HTR-8/SVneo (cell line): ENCODE measurements at places on chromosomes 13 and 19.

GRCh38 chr19:4303819-4304537 is 420 bp upstream of the FSD1 start:
- DNase-seq: no peak

GRCh38 chr19:17333611-17334413 is 843 bp downstream of the ANO8 start:
- DNase-seq: no peak

GRCh38 chr13:43058831-43059230 is 35.4 kb downstream of the DNAJC15 start:
- DNase-seq: no peak

DNA sequence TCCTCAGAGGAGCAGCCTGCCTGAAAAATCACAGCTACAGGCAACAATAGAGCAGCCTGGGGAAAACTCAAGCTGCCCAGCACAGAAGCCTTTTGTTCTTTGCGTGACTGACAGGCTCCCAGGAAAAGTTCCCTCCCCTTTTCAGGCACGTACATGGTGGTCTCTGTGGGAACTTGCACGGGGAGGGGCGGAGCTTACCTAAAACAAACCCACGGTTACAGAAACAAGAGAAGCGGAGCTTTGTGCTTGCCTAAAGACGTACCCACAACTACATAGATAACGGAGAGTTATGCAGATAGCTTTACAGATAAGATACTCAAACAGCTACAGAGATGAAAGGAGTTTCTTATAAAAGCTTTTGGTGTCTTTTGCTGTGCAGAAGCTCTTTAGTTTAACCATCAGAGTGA is 11.4 kb downstream of the ETFB start:
- DNase-seq: no peak

- DNase-seq: no peak
Observed at GRCh38 chr13:99281811-99282263, 23.7 kb upstream of the GPR18 start.

DNA sequence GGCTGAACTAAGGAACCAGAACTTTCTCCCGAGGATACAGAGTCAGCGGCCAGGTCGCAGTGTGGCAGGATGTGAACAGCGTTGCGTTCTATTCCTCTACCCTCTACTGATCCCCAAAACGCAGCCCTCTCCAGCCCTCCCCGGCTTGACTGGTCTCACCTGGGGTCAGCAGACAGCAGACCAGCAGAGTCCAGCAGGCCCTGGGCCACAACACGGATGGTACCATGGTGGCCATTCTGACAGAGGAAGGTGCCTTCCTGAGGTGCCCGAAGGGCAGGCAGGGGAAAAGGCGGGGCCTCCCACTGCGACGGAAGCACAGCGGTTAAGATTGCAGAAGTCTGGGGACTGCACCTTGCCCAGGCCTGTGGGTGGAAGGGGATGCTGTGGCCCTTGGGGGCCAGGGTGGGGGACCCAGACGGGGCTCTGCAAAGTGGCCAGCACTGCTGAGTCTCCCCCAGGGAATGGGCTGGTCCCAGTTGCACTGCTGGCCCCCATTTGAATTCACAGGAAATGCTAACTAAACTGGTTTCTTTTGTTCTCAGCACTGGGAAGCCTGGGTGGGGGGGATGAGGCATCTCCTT is at the start of gene ICAM3:
Gene ICAM3, minus strand, starts transcription at position 245 of the 581 bp plus-strand sequence. Its CDS starts 10 bp downstream, at position 235.
- DNase-seq: no peak

DNA sequence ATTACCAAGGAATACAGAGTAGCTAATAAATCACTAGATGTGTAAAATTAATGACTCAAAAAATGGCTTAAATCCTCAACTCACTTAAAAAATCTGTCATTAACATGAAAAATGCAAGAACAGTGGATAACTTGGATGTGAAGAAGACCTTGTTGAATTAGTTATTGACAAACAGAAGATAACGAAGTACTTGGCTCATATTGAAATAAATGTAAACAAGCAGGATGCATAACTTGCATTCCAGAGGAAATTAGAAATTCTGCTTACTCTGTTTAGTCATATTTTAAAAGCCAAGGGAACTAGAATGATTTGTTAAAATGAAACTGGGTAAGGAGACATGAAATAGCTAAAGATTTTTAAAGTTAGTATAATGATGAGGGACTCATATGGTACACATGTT is 1812.2 kb downstream of the PCDH9 start:
- peak; percentile 2 for DNase-seq

DNA sequence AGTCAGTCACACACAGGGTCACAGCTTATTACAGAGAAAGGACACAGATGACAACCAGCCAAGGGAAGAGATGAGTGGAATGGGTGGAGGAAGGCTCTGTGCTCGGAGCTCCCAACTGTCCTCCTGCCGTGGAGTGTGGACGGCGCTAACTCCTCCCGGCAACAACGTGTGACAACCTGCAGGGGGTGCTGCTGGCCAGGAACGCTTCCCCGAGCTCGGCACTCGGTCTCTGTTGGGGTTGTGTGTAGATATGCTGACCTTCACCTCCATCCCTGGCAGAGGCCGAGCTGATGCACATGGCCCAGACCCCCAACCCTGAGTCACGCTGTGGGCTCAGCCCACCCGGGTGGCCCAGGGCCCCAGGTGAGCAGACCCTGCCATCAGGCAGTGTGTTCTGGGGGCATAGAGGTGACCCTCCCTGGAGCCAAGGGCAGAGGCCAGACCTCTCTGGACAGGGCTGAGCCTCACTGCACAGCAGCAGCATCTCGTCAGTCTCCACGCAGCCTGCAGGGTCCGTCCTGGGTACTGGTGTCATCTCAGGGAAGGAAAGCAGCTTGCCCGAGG is 14.1 kb downstream of the ZNF444 start:
- DNase-seq: no peak

- DNase-seq: no peak
Observed at GRCh38 chr19:501646-502045, 5.4 kb downstream of the MADCAM1 start.

DNA sequence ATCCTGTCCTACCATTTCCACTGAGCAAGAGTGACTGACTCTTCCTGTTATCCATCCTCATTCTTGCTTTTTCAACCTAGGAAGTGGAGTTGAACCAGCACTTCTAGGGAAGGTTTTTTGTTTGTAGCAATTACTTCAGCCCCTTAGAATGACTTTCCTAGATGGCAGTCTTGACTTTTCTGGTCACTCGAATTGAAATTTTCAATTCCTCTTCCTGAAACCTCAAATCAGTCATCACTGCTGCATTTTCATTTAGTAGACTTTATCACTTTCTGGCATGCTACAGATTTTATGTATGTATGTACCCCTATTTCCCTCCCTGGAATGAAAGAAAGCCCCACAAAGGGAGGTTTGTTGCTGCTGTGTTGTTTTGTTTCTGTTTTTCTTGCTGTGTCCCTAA is 915.9 kb downstream of the PCDH17 start:
- no peak for DNase-seq

- DNase-seq: no peak
Observed at GRCh38 chr13:95222733-95223018, 78.6 kb downstream of the ABCC4 start.

DNA sequence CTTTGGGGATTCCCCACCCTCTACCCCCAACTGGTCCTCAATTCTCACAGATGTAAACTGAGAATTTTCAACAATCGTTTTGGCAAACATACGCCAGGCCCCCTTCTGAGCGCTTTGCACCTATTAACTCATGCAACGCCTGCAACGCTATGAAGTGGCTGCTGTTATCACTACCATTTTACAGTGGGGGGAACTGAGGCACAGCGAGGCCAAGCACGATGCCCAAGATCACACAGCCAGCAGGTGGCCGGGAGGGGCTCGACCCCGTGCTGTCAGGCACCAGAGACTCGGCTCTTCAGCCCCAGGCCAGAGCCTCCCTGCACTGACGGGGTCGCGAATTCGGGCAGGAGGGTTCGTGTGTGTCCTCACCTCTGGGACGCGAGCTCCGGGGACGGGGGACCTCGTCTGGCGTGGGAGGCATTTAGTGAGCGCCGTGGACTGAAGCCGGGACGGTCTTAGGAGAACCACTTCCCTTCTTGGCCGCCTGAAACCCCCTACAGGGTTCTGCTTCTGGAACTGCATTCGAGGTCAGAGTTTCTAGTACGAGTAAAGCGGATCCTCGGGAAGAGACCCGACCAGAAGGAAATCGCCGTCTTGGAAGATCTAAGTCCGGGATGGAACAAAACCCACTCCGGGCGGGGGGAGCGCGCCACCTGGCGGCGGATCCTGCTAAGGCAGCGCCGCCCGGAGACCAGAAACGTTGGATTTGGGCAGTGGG is 21.0 kb downstream of the ZNF114 start:
- peak; percentile 76 for DNase-seq

DNA sequence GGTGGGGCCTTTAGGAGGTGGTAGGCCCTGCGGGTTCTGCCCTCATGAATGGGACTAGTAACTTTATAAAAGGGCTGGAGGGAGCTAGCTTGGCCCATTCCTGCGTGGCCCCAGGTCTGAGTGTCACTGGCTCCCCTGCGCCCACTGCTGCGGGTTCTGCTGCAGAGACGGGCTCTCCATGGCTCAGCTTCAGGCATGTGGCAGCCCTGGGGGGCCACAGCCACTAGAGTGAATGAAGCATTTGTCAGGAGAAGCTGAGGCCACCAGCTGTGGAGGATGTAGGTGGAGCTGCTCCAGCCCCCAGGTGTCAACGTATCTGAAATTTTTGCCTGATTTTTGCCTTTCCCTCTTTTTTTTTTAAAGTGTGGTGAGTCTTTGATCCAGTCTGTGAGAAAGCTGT is 119.1 kb downstream of the SOX1 start:
- DNase-seq: no peak

DNA sequence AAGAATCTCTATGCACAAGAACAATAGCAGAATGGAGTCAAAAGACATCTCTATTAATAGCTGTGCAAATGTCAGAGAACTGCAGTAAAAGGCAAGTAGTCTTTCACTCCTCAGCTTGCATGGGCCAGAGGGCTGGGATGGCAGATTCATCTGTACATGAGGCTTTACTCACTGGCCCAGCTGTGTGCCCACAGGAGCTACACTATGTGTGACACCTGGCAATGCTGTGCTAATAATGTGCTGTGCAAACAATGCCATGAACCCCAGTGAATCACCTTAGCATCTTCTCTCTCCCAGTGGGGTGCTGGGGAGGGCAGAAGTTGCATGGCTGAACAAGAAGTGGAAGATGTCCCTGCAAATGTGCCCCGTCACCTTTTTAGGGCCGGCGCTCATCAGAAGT is 73.1 kb downstream of the KL start:
- DNase-seq: no peak

GRCh38 chr13:20702530-20702914 is 977 bp upstream of the IL17D start:
- no peak for DNase-seq

- DNase-seq: no peak
Observed at GRCh38 chr13:46834657-46835056, 37.7 kb upstream of the ESD start.

DNA sequence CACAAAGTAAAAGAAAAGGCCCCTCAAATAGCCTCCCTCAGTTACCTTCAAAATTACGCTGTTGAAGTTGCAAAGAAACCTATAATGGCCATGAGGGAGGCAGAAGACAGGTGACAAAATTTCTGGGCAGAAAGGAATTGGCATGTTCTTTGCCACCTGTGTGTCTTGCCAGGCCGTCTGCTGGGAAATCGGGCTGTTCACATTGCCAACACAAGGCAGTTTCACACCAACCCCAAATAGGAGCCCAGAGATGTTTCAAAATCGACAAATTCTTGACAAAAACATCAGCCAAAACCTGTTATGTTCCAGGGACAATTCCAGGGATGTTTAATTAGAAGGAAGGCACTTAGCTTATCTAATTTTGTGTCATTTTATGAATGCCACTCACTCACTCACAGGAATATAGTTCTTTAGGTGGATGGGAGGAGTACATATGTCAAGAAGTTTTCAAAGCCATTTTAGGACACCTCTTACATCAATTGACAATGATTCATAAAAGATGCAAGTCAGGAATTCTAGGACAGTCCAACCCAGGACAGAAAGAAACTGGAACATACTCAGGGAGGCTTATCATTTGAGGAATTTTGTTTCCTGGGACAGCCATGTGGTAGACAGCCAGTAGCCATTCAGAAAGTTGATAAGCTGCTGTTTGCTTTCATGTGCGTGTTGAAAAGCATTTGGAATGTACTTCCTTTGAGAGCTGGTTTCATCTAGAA is 164.5 kb downstream of the RGCC start:
- DNase-seq: no peak

DNA sequence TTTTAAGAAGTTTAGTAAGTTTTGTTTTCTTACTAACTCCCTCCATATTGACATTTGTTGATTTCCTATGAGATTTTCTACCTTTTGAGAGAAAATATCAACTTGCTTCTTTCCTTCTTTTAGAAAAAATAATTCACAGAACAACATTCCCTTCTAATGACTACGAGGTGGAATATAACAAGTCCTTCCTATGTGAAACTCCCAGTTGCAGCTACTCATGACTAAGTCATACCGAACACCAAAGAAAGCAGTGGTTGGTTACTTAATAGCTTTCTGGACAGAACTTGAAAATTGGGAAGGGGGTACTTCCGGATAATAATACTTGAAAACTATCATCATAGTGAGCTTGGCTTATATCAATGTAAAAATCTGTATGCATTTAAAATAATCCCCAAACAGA is 144.8 kb downstream of the DACH1 start:
- no peak for DNase-seq

DNA sequence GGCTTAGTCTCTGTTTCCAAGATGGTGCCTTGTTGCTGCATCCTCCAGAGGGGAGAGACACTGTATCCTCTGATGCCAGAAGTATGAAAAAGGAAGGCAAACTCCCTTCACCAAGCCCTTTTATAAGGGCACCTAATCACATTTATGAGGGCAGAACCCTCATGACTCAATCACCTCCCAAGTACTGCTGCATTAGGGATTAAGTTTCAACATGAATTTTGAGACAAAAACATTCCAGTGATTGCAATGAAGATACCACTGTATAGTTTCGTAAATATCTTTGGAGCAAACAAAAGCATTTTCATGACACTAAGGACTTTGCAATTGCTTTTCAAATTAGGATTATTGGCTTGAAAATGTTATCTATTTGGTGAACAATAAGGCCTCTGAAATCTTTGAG is 63.8 kb downstream of the RNF17 start:
- DNase-seq: no peak

DNA sequence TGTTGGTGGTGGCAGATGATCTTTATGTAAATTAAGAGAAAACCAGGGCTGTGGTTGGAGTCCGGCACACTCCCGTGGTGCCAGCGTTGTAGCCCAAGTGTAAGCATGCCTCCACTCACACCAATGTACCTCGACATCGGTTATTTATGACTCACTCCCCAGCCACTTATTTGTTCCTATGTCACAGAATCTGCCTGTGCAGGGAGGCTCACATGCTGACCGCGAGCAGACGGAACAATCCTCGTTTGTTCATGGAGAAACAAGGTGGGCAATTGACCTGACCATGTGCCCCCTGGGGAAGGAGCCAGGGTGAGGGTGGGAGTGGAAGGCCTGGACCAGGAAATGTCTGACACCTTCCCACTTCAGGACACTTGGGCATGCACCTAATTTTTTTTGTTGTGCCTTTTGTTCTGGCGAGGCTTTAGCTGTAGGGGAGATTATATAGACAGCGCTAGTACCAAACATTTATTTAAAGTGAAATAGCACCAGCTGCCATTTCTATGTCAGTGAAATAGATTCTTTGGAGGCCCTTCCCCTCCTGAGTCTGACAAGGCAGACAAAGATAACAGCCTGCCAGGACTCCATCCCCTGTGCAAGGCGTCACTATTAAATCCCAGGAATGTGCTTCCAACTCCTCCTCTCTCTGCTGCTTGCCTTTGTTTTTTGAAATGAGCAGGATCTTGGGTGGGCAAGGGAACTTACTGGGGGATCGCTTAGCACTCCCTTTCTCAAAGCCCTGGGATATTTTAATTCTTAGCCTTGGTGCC is 394.2 kb downstream of the FGF9 start:
- DNase-seq: no peak
